H7 (cell line): ENCODE measurements at places on chromosomes 5 and 9. TPM values are rescaled to one million over a fixed set of nuclear protein-coding genes. Genes with fewer than 3 reads are reported as not detected.
A peak's percentile ranks its signal among the peaks of the same experiment; 100 is the strongest.

GRCh38 chr9:1877951-1878350, 137.2 kb upstream of the SMARCA2 start:
- no peak for DNase-seq

DNA sequence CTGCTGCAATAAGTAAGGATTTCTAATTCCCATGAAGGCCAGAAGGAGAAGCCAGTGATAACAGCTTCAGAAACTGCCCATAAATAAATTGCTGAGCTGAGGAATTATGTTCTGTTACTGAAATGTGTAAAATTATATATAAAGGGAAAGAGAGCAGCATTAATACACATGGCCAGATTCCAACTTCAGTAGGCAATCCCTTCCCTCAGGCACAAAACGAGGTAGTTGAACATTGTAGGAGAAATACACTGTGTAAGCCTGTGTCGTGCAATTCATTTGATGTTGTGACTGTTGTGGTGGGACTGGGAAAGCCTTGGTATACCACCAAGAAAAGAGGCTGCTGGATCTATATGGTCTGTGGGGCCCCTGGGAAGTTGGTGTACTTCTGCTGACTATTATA, 192.9 kb downstream of the WDR70 start:
- DNase-seq: no peak

DNA sequence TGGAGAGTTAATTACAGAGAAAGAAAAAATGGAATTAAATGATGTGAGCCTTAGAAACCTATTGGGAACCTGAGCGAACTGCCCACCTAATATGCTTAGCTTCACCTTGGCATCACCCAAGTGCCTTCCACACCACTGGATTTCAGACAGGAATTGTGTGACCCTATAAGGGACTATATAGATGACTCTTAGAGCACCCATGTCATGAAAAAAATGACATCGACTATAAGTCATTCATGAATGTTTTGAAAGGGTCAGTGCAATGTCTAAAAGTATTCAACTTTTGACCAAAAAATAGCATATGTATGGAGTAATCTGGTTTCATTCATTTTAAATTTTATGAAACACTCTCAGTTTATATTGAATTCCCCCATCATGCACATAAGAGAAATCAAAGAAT, 81.6 kb upstream of the PRRC1 start:
- no peak for DNase-seq

DNA sequence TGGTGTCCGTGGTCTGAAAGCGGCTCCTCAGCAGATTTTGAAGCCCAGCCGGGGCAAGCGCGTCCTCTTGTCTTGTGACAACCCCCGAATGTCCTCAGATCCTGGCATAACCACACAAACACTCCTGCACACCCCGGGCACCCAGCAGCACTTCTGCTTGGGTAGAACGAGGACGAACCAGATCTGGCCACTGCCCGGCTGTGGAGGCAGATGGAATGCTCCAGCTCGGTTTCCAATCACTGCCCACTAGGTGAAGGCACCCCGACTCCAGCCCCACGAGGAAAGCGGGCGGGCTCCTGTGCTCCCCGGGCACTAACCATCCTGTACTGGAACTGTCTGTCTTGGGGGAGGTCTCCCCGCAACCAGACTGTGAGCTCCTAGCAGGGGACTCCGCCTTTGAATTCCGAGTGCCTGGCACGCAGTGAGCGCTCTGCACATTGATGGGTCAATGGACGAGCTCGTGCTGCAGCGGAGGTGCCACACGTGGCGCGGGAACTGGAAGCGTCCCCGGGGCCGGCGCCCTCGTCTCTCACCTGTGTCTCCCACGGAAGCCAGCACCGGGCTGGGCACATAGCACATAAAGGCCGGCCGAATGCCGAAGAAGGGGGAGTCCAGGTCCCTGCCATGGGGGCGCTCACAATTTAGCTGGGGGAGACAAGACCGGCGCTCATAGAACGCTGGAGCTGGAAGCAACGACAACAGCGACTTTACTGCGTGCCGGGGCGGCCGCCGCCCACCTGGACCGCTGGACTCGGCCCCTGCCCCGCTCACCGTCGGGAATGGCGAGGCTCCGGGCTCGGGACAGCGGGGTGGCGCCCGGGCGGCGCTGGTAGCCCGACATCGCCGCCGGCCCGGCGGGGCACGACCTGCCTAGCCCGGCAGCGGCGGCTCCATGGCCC, 608 bp downstream of the ENTR1 start:
- DNase-seq: peak; percentile 88

- no peak for DNase-seq
These were observed 32.3 kb upstream of the PTGS1 start for GRCh38 chr9:122338536-122338935.

DNA sequence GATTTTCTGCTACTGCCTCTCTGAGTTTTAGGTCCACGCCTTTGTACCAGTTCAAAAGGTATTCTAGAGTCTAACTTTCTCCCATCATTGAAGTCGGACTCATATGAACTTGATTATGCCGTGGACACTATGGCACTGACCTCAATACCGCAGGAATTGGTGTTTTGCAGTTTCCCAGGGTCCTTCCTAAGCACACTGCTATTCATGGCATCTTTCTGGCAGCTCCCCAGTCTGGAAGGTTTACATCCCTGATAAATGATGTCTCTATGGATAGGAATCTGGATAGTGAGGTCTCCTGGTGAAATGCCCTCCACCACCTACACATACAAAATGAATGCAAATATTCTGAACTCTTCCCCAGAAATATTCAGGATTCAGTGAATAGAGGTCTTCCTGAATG, 422.2 kb downstream of the CTNND2 start:
- DNase-seq: no peak

- no peak for DNase-seq
These were observed 172.7 kb upstream of the RIOK2 start for GRCh38 chr5:97355775-97356174.

GRCh38 chr9:104861397-104861796, 66.6 kb downstream of the ABCA1 start:
- no peak for DNase-seq

- DNase-seq: no peak
These were observed 40.9 kb downstream of the SEC61B start for GRCh38 chr9:99262949-99263418.

GRCh38 chr9:70481471-70481870, 67.0 kb upstream of the KLF9 start:
- DNase-seq: no peak

- no peak for DNase-seq
These were observed 48.2 kb downstream of the P4HA2 start for GRCh38 chr5:132179405-132179804.

- DNase-seq: peak; percentile 75
These were observed 15.2 kb downstream of the EXD3 start for GRCh38 chr9:137407590-137408300.

- DNase-seq: peak; percentile 79
These were observed at the start of gene CDH18 for GRCh38 chr5:19987612-19988361. TSS of gene CDH18 (minus strand) at chr5:19988200. CDS start at chr5:19838986, 149,214 bp downstream.

DNA sequence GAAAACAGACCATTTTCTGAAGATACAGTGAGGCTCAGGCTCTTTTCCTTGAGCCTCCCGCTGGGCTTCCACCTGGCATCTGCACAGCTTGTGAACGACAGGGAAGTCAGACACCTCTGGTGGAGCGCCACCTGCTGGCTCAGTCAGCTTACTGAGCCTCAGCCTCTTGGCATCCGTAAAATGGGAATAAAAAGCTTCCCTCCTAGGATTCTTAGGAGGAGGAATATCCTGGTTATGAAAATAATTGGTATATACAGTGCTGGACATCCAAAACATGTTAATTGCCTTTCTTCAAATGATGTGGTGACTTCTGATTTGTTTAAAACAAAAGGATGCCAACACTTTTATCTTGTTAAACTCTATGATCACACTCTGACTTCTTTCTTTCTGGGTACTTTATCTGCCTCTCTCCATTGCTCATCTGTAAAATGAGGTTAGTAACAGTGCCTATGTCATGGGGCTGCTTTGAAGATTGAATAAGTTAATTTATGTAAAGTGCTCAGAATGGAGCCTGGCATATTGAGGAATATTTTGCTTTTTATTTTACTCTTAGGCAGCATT, 67.5 kb downstream of the MAMDC2 start:
- DNase-seq: peak; percentile 43

GRCh38 chr9:131986089-131986488, 93.6 kb downstream of the MED27 start:
- no peak for DNase-seq

DNA sequence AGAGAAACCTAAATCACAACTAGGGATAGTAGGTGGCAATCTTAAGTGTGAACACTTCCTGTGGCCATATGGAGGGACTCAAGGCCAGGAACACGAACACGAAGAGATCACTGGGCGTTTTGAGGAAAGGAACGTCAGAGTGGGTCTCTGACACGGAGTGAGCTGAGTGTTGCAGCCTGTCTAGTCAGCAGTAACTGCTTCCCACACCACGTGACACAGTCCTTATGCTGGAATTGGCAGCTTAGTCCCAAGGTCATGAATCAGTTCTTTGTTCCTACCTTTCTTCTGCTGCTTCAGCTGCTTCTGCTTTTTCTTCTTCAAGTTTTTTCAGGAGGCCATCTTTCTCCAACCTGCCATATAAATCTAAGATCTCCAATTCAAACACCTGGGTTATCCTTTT, 18.2 kb downstream of the SPACA9 start:
- no peak for DNase-seq

- DNase-seq: no peak
These were observed 296.8 kb downstream of the SMARCA2 start for GRCh38 chr9:2311920-2312319.

Gene SPINK6
- not detected in 2 replicates for total RNA-seq

Gene UBE2B
- 17.3 and 18.9 TPM in 2 replicates for total RNA-seq

Gene ACOT12
- not detected in 2 replicates for total RNA-seq

Gene EIF4E1B
- 0.33 and 0.97 TPM in 2 replicates for total RNA-seq

Gene PCDHB4
- 0.35 and 0.41 TPM in 2 replicates for total RNA-seq

Gene FAM163B
- total RNA-seq: 1.2 and 3.7 TPM in 2 replicates

Gene IL13
- total RNA-seq: not detected in 2 replicates

Gene DAB2IP
- total RNA-seq: 24.1 and 34.6 TPM in 2 replicates

Gene CNTLN
- total RNA-seq: 6.3 and 9.0 TPM in 2 replicates

Gene WNK2
- 13.3 and 29.5 TPM in 2 replicates for total RNA-seq

Gene CTXN3
- not detected in 2 replicates for total RNA-seq

Gene GRIA1
- total RNA-seq: 0.28 and 0.44 TPM in 2 replicates

Gene SYNPO
- total RNA-seq: 0.63 and 1.3 TPM in 2 replicates

Gene NRARP
- 27.7 and 34.8 TPM in 2 replicates for total RNA-seq
